ENCODE measurements at places on chromosomes 3 and 15.

DNA sequence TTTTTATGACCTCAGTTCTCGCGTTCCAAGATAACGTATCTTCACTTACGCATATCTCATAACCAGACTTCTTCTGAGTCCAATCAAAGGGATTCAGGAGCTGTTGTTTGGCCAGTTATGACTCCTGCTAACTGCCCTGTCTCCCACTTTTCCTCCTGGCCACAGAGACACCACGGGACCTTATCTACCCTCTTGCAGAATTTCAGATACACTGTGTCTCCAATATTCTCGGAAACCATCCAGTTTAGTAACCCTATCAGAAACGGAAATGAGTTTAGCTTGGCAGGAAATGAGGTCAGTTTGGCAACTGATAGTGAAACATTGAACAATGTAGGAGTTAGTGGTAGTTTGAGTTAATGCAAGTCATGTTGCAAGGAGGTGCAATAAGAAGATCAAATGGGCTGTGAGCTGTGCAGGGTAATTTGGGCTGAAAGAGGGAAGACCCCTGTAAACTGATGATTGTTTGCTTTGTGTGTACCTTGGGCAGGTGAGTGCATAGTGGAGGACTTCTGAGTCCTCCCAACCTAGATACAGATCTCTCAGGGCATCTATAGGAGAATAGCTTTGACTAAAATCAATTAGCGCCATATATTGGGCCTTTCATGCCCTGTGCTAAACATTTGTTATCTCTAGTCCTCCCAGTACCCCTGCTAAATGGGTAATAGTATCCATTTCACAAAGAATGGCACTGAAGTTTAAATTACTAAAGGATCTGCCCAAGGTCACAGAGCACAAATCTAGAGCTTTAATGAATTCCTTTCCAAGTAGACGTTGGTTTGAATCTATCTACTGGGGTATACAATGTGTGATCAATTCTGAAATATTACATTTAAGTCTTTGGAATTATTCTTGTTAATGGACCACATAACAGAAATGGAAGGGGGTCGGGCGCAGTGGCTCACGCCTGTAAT lies 41.3 kb upstream of the PIK3CB start:
- no peak for DNase-seq

DNA sequence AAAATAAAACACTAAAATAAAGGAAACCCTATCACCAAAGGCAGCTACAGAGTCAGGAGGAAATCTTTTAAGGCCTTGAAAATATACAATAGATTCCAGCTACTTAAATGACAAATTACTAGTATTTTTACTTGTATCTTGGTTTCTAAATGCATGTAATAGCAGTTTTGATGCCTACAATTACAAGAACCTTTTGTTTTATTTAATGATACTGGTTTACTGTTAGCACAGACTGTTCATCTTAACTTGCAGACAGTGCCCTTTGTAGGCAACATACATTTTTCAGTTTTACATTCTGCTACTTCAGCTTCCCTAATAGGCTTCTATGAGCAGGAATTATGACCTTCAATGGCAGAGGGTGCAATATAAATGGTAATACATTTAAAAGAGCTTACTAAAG lies 54.1 kb downstream of the ZNF280D start:
- DNase-seq = no peak

DNA sequence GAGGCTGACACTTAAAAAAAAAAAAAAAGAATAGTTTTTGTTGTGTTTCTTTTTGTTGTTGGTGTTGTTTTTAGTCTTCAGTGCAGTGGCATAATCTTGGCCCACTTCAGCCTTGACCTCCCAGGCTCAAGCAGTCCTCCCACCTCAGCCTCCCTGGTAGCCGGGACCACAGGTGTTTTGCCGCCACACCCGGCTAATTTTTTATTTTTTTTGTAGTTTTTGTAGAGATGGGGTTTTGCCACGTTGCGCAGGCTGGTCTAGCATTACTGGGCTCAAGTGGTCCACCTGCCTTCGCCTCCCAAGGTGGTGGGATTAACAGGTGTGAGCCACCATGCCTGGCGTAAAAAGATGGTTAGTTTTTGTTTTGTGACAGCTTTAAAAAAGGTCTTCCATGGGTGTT lies 30.1 kb downstream of the IGF1R start:
- no peak for DNase-seq

DNA sequence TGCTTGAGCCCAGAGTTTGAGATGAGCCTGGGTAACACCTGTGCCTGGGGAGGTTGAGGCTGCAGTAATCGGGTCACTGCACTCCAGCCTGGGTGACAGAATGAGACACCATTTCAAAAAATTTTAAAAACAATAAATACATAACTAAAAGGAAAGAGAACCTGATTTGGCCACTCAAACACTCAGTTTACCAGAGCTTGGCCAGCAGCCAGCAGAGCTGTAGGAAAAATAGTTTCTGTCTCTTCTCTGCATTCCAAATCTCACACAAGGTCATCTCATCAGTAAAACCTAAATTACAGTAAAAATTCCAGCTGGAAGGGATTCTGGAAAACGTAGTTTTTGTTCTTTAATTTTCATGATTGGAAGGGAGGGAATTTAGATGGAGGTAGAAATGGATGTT lies 7.8 kb upstream of the PPM1L start:
- DNase-seq = no peak

DNA sequence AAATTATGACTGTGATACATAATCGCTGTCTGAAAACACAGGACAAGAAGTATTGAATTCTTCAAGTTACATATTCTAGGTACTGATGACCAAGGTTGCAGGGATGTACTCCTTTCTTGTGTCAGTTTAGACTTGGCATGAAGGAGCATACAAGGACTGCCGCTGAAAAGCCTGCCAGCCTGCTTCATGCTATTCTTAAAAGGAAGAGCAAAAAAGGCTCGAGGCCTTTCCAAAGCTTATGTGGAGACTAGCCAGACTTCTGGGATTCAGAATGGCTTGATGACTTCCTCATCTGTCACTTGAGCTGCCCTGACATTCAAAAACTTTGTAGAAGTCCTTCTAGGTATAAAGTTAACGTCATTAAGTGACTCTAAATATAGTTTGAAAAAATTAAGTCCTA lies 92.0 kb downstream of the CADM2 start:
- DNase-seq = no peak

GRCh38 chr3:172397716-172398405 lies 50.4 kb downstream of the GHSR start:
- no peak for DNase-seq

DNA sequence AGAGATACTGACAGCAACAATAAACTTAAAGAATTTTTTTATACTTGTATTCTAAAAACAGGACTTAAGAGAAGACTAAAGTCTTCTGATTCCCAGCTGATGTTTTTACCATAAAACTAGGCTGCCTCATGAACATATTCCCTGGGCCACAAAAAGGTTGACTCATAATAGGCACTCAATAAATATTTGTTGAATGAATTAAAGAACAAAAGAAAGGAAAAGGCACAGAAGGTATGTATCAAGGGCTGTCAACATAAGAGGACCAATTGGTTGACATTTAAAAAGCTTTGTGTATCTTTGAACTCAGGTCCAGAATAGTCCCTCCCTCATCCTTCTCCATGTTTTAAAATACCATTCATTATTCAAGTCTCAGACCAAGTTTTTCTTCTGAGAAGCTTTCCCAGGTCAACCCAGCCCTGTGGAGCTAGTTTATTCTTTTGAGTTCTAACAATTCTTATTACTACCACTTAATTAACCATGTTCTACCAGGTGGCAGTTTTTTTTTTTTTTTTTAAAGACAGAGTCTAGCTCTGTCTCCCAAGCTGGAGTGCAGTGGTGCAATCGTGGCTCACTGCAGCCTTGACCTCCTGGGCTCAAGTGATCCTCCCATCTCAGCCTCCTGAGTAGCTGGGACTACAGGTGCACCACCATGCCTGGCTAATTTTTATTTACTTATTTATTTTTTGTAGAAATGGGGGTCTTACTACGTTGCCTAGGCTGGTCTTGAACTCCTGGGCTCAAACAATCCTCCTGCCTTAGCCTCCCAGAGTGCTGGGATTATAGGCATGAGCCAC lies 17.5 kb upstream of the ARHGEF3 start:
- no peak for DNase-seq

- DNase-seq = no peak
These were observed 2.1 kb upstream of the ALAS1 start for GRCh38 chr3:52195823-52196331.

- DNase-seq = no peak
These were observed 79.2 kb downstream of the SAMMSON start for GRCh38 chr3:70078778-70079177.

DNA sequence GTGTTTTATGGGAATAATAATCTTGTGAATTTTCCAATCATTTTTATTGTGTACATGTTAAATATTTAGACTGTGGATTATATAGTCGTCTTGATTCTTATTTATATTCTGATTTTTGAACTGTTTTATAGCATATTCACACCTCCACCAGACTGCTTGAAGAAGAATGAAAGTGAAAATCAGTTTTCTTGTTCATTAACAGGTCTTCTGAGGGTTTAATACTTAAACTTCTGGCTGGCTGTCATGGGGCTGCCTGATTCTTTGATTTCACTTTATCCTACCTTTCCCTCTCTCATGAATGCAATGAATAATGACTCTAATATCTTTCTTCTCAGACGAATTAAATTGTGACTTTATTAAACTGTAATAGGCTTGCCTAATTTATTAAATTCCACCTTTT lies 56.2 kb downstream of the ATP2C1 start:
- no peak for DNase-seq

- DNase-seq = no peak
These were observed 3.4 kb upstream of the CLN6 start for GRCh38 chr15:68232937-68233336.

GRCh38 chr3:17747174-17747889 lies 4.9 kb upstream of the TBC1D5 start:
- no peak for DNase-seq

DNA sequence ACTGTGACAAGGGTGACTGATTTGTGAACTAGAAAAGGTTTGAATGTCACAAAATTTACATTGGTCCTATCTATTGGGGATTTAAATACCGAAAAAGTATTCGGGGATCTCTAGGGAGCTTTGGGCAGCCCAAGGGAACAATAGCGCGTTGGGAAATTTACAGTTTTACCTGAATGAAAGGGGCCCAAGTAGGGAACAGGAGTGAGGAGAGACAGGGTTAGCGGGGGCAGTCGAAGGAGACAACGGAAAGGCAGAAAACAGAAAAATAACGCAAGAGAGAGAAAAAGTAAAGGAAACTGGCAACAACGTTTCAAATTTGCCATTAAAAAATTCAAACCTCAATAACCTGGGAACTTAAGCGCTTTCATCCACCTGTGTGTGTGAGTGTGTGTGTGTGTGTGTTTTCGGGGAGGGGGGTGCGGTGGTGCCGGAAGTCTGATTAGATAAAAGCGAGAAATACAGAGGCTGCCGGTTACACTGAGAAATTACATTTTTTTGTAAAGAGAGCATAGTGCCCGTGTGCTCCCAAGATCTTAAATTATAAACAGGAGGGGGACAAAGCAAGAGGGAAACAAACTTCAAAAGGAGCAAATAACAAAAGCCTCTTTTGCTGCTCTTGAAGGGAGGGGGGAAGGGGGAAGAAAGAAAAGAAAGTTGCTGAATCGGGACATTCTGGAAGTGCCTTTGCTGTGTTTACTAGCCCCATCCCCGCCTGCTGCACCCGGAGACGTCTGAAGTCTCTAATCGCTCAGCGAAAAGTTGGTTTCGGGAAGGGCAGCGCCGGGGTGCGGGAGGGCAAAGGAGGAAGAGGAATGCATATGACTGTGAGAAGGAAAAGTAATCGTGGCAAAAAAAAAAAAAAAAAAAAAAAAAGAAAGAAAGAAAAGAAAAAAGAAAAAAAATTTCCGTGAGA lies 721 bp upstream of the ZIC1 start:
- DNase-seq = no peak

DNA sequence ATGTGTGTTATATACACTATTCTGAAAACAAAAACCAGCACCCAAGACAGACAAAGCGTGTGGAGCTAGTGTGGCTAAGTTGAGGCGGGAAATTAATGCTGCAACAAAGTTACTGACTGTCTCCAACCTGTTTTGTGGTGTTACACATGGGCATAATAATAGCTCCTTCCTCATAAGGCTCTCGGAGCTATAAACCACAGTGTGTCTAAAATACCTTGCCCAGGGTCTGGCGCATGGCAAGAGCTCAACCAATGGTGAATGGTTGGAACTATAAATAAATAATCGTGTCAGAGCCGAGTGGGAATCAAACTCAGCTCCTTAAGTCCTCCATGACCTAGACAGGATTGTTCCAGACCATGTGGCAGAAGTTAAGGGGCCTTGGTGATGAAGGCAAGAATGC lies 35.9 kb upstream of the TFRC start:
- DNase-seq = no peak

DNA sequence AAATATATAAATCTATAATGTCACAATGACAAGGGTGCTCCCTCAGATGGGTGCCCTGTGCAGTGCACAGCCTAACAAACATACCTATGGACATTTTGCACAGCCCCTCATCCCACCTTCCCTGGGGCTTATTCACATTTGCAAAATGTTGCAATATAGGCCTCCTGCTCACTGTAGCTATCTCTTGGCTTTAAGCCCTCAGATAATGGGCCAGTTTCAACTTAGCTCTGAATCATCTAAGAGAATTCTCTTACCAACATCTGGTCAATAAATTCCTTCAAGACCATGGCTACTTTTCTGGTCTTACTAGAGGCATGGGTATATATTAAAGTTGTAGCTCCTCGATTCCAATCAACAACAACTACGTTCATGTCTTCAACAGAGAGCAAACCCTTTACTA lies 17.9 kb downstream of the LIPH start:
- DNase-seq = no peak

- DNase-seq = no peak
These were observed 185.7 kb downstream of the LPP start for GRCh38 chr3:188339410-188340295.

- DNase-seq = no peak
These were observed 15.3 kb downstream of the MESP1 start for GRCh38 chr15:89735773-89736172.

- DNase-seq = no peak
These were observed 35.6 kb downstream of the APBA2 start for GRCh38 chr15:28921336-28921735.

GRCh38 chr15:73862276-73862675 lies 11.1 kb upstream of the TBC1D21 start:
- no peak for DNase-seq

GRCh38 chr15:39692356-39693327 lies 90.0 kb downstream of the FSIP1 start:
- no peak for DNase-seq

GRCh38 chr15:38890194-38890593 lies 325.6 kb upstream of the RASGRP1 start:
- DNase-seq = no peak

GRCh38 chr15:66308531-66308930 lies 15.2 kb downstream of the DIS3L start:
- no peak for DNase-seq

DNA sequence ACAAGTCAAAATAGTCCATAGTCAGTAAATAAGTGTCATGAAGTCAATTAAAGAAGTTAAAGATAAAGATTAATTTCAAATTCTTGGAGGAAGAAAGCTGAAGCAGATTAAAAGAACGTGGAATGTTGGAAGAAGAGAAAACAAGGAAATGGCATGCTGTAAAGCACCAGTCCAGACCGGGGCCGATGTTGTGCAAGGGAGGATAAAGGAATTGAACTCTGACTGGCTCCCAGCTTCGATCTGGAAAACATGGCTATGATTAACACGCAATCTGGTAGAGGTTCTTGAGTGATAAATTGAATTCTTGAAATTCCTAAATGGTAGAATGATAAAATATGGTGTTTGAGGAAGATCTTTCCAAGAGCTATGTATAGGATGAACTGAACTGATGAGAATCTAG lies 194.4 kb downstream of the MEIS2 start:
- no peak for DNase-seq

- DNase-seq = no peak
These were observed 6.1 kb upstream of the HGD start for GRCh38 chr3:120688121-120688520.

- no peak for DNase-seq
These were observed 78.6 kb downstream of the SRGAP3 start for GRCh38 chr3:9170851-9171160.

GRCh38 chr3:196194542-196194915 lies 16.7 kb downstream of the ZDHHC19 start:
- no peak for DNase-seq

Data from stimulated activated CD8-positive, alpha-beta memory T cell treated with anti-CD3 and anti-CD28 coated beads, Interleukin-4, amount 100 ng/mL, for 4 hours (primary cell).